CD8-positive, alpha-beta memory T cell (primary cell): ENCODE measurements at places on chromosomes 3 and 15. TPM values are rescaled to one million over a fixed set of nuclear protein-coding genes. Genes with fewer than 3 reads are reported as not detected.

Gene UNC13C
- not detected for total RNA-seq

Gene RLBP1
- not detected for total RNA-seq

Gene CCDC174
- 16.8 TPM for total RNA-seq

Gene APOD
- not detected for total RNA-seq

Gene IL16
- total RNA-seq = 73.8 TPM

DNA sequence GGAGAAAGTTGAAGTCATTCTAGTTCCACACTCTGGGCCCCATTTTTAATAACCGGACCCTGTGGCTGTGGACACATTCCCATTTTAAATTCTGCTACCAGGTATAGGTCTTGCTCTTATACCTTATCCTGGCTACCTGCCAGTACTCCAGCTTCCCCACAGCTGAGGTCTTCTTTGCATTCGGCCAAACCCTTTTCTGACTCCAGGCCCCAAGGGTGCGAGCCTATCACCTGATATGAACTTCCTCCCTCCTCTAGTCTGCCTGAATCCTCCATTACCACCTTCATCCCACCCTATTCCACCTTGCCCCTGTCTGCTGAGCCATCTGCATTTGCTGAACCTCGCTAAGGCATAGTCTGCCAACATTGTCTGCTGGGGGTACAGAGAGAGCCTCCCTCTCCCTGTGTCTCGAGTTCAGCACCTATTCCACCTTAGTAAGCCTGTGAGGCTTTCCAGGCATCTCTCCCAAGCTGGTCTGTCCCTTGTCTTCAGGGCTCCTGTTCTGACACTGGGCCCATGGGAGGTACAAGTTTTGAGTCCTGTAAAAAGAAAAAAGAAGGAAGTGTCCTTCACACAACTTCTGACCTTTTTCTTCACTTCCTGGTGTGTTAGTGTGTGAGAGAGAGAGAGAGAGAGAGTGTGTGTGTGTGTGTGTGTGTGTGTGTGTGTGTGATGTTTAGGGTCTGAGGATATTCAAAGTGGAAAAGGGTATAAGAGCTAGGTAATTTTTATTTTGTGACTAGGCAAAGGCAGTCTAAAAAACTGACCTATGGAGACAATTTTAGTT is 27.0 kb downstream of the PDE8A start:
- no peaks in the 10 kb centered on the region for H3K36me3 ChIP-seq
- peaks cover 18% of the 10 kb centered on the region for H3K4me1 ChIP-seq
- no peaks in the 10 kb centered on the region for H3K27me3 ChIP-seq
- peak overlapping the region; percentile 45 for H3K27ac ChIP-seq

- H3K27ac ChIP-seq = no peak overlapping the region
- H3K36me3 ChIP-seq = no peaks in the 10 kb centered on the region
- H3K4me3 ChIP-seq = no peak overlapping the region
- H3K27me3 ChIP-seq = no peaks in the 10 kb centered on the region
- no peaks in the 10 kb centered on the region for H3K4me1 ChIP-seq
Observed at GRCh38 chr3:28186748-28187147, 54.7 kb upstream of the CMC1 start.

- H3K27me3 ChIP-seq = no peaks in the 10 kb centered on the region
- H3K36me3 ChIP-seq = no peaks in the 10 kb centered on the region
- H3K27ac ChIP-seq = no peak overlapping the region
- no peaks in the 10 kb centered on the region for H3K4me1 ChIP-seq
- H3K4me3 ChIP-seq = no peak overlapping the region
Observed at GRCh38 chr3:68019876-68020275, 365.5 kb upstream of the SUCLG2 start.

DNA sequence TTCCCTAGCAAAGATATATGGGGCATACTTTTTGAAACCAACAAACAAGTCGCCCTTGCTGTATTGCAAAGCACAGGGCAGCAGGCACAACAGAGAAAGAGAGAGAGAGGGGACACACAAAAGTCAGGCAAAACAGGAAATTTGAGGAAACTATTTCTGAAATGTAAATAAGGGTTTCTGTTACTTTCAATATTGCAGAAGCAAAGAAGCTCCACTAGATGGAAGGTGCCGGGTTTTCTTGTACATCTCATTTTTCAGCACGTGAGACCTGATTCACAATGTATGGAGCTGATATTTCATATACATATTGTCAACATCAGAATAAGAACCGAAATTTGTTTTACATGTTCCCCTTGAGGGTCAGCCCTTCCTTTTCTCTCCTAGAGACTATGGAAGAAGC is 127.4 kb downstream of the FOXP1 start:
- peaks cover 90% of the 10 kb centered on the region for H3K4me1 ChIP-seq
- H3K27me3 ChIP-seq = no peaks in the 10 kb centered on the region
- H3K36me3 ChIP-seq = no peaks in the 10 kb centered on the region

- H3K27me3 ChIP-seq = no peaks in the 10 kb centered on the region
- no peaks in the 10 kb centered on the region for H3K4me1 ChIP-seq
- H3K4me3 ChIP-seq = no peak overlapping the region
- DNase-seq = no peak
Observed at GRCh38 chr15:31758126-31758525, 272.2 kb upstream of the CHRNA7 start.

DNA sequence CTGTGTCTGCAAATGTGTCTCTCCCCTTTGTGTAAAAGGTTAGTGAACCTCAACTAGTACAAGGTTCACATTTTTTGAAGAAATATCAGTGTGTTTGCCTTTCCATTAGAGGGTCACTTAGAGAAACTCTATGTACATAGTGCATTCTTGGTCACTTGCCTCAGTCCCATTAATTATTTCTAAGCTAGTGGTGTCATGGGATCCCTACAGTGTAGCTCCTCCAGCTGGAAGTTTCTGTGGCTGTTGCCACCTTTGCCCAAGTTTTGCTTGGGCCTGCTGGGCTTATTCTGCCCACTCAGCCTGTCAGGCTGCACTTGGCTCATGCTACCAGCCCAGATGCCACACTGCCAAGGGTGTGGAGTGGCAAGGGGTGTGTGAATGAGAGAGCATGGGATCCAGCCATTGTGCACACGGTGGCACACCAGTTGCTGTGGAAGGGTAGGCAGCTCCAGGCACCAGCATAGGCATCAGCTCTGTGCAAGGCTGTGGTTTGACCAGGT is 161.7 kb downstream of the ARPP21 start:
- no peak for DNase-seq
- no peak overlapping the region for H3K27ac ChIP-seq
- no peaks in the 10 kb centered on the region for H3K27me3 ChIP-seq
- H3K4me1 ChIP-seq = no peaks in the 10 kb centered on the region
- H3K4me3 ChIP-seq = no peak overlapping the region

- H3K4me3 ChIP-seq = no peak overlapping the region
- no peak overlapping the region for H3K27ac ChIP-seq
- H3K27me3 ChIP-seq = no peaks in the 10 kb centered on the region
Observed at GRCh38 chr3:123705488-123706285, 120.8 kb upstream of the HACD2 start.

GRCh38 chr3:64687086-64687780 is 567 bp downstream of the ADAMTS9 start:
- no peak overlapping the region for H3K4me3 ChIP-seq
- no peaks in the 10 kb centered on the region for H3K4me1 ChIP-seq
- no peaks in the 10 kb centered on the region for H3K27me3 ChIP-seq
- no peaks in the 10 kb centered on the region for H3K36me3 ChIP-seq
- DNase-seq = no peak

GRCh38 chr3:69458803-69459365 is 73.0 kb upstream of the FRMD4B start:
- no peaks in the 10 kb centered on the region for H3K4me1 ChIP-seq
- DNase-seq = no peak
- H3K36me3 ChIP-seq = no peaks in the 10 kb centered on the region
- no peak overlapping the region for H3K4me3 ChIP-seq
- no peak overlapping the region for H3K27ac ChIP-seq

DNA sequence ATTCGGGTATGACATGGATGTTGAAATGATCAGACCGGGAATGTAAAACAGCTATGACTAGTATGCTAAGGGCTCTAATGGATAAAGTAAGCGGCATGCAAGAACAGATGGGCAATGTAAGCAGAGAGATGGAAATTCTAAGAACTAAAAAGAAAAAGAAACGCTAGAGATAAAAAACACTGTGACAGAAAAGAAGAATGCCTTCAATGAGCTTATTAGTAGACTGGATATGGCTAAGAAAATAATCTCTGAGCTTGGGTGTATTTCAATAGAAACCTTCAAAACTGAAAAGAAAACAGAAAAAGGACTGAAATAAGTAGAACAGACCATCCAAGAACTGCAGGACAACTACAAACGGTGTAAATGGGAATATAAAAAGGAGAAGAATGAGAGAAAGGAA is 101.2 kb downstream of the HES1 start:
- no peak overlapping the region for H3K4me3 ChIP-seq
- H3K27me3 ChIP-seq = no peaks in the 10 kb centered on the region
- no peak for DNase-seq
- H3K36me3 ChIP-seq = no peaks in the 10 kb centered on the region
- H3K27ac ChIP-seq = no peak overlapping the region

DNA sequence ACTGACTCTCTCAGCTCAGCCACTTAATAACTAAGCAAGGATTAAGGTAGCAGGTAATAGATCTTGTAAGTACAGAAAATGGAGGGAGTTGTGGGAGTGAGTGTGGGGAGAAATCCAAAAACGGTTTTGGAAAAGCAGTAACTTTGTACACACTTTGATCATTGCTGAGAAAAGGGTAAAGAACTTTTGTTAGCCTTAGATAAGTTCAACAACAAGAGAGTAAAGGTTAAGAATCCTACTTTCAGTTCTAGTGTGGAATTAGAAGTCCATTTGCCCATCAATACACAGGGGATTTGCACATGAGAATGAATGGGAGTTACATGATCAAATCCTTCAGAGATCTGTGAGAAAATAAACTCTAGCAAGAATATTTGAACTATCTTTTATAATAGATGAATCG is 528.7 kb downstream of the SOX2 start:
- no peak overlapping the region for H3K27ac ChIP-seq
- DNase-seq = no peak
- H3K4me3 ChIP-seq = no peak overlapping the region
- no peaks in the 10 kb centered on the region for H3K27me3 ChIP-seq
- H3K4me1 ChIP-seq = no peaks in the 10 kb centered on the region
- no peaks in the 10 kb centered on the region for H3K36me3 ChIP-seq

- no peak for DNase-seq
- H3K27ac ChIP-seq = no peak overlapping the region
- H3K36me3 ChIP-seq = no peaks in the 10 kb centered on the region
- H3K4me1 ChIP-seq = peaks cover 19% of the 10 kb centered on the region
Observed at GRCh38 chr3:152176998-152177397, 91.7 kb upstream of the MBNL1 start.

DNA sequence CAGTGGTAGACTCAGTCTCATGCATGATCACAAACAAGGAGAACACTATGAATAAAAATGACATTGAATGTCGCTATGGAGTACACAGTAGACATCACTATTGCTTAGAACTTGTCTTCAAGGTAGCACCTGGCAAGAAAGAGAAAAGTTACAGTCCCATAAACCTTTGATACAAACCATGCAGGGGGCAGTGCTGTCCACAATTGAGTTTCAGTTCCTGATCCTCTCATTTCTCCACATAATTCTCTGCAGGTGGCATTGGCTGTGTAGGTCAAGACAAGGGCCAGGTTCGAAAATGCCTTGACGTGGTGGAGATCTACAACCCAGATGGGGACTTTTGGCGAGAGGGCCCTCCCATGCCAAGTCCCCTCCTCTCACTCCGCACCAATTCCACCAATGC is 47.9 kb downstream of the KBTBD12 start:
- no peak overlapping the region for H3K4me3 ChIP-seq
- no peaks in the 10 kb centered on the region for H3K27me3 ChIP-seq
- no peak overlapping the region for H3K27ac ChIP-seq
- H3K36me3 ChIP-seq = no peaks in the 10 kb centered on the region

GRCh38 chr3:60206206-60206605 is 1045.0 kb downstream of the FHIT start:
- H3K36me3 ChIP-seq = no peaks in the 10 kb centered on the region
- H3K4me1 ChIP-seq = no peaks in the 10 kb centered on the region
- no peak overlapping the region for H3K4me3 ChIP-seq
- no peak overlapping the region for H3K27ac ChIP-seq
- no peaks in the 10 kb centered on the region for H3K27me3 ChIP-seq

DNA sequence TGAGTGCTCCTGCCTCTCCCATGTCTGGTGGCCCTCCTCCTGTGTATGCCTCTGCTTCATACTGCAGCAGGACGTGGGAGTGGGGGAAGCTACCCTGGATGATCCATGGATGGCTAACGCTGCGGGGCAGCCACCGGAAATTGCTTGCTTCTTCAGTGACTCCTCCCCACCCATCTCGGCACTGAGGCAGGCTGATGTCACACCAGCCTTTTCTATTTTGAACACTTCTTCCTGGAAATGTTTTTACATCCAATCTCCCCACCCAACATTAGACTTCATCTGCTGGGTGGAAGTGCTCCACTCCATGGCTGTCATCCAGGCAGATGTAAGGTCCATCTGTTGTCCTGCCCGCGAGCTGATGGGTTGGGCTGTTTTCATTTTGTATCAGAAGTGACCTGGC is 58.9 kb upstream of the MUC13 start:
- H3K27me3 ChIP-seq = no peaks in the 10 kb centered on the region
- H3K4me1 ChIP-seq = peaks cover 4% of the 10 kb centered on the region
- peaks cover 42% of the 10 kb centered on the region for H3K36me3 ChIP-seq

GRCh38 chr3:126895178-126896066 is 87.5 kb upstream of the PLXNA1 start:
- no peak for DNase-seq
- no peak overlapping the region for H3K27ac ChIP-seq
- no peaks in the 10 kb centered on the region for H3K36me3 ChIP-seq
- no peaks in the 10 kb centered on the region for H3K27me3 ChIP-seq

GRCh38 chr15:82943176-82943575 is 9.3 kb downstream of the HOMER2 start:
- H3K27me3 ChIP-seq = no peaks in the 10 kb centered on the region
- no peak overlapping the region for H3K27ac ChIP-seq
- no peak for DNase-seq
- H3K4me3 ChIP-seq = no peak overlapping the region
- H3K36me3 ChIP-seq = no peaks in the 10 kb centered on the region

DNA sequence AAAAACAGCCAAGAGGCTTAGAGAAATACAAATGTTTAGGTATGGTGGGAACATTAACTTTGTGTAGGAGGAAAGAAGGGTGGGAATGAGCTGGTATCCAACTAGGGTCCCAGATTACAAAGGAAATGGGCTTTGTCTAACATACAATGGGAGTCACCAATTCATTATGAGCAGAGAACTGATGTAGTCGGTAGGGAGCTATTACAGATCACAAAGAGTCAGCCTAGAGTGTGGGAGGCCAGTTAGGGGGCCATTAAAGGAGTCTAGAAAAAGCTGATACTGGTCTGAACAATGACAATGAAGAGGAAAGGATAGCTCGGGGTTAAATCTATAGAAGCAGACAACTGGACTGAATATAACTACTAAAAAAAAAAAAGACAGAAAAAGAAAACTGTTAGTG is 15.5 kb downstream of the ANO10 start:
- no peaks in the 10 kb centered on the region for H3K36me3 ChIP-seq
- no peak overlapping the region for H3K4me3 ChIP-seq
- no peak overlapping the region for H3K27ac ChIP-seq
- no peak for DNase-seq

DNA sequence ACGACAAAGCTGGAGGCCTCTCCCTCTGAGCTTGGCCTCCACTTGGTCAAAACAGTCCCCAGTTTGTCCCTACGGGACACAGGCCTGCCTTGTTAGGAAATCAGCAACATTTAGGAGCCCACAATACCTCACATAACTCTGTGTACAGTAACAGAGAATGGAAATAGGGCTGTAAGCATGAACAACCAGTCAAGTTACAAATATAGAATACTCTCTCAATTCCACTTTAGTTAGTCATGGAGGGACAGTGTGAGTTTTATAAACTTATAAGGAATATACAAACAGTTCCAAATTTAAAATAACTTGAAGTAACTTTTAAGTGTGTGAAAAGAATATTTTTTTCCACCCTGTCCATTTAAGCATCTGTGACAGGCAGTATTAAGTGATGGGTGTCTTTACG is 129.4 kb downstream of the PGPEP1L start:
- H3K4me1 ChIP-seq = peaks cover 9% of the 10 kb centered on the region
- H3K27me3 ChIP-seq = no peaks in the 10 kb centered on the region
- no peak overlapping the region for H3K4me3 ChIP-seq
- no peaks in the 10 kb centered on the region for H3K36me3 ChIP-seq
- no peak overlapping the region for H3K27ac ChIP-seq
